Suprapubic skin (tissue), 4 donors: ENCODE measurements at places on chromosomes 16 and 17. TPM values are rescaled to one million over a fixed set of nuclear protein-coding genes. Genes with fewer than 3 reads are reported as not detected.

DNA sequence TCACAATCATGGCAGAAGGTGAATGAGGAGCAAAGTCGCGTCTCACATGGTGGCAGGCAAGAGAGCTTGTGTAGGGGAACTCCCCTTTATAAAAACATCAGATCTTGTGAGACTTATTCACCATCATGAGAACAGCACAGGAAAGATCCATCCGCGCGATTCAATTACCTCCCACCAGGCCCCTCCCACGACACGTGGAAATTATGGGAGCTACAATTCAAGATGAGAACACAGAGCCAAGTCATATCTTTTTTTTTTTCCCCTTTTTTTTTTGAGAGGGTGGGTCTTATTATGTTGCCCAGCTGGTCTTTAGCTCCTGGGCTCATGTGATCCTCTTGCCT lies 60.0 kb downstream of the RPTOR start:
- no peak for DNase-seq

GRCh38 chr16:55248494-55248893 lies 75.5 kb upstream of the IRX6 start:
- DNase-seq, result no peak

DNA sequence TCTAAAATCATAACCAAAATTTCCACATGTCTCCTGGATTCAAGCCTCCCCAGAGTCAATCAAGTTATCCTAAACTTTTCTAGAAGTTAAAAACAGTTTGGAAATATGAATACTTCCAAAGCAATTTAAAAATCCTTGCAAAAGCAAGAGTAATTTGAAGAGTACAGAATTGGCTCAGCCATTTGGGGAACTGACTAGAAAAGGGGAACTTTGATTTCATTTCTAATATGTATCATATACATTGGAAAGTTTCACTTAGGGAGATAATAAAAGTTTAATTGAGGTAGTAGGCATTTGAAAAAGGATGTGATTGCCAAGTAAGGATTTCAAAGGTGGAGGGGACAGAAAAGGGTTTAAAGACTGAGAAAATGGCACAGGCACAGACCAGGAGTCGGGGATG lies 9.0 kb upstream of the SLFN12L start:
- DNase-seq, result no peak

Gene HSF5
- total RNA-seq, result not detected

DNA sequence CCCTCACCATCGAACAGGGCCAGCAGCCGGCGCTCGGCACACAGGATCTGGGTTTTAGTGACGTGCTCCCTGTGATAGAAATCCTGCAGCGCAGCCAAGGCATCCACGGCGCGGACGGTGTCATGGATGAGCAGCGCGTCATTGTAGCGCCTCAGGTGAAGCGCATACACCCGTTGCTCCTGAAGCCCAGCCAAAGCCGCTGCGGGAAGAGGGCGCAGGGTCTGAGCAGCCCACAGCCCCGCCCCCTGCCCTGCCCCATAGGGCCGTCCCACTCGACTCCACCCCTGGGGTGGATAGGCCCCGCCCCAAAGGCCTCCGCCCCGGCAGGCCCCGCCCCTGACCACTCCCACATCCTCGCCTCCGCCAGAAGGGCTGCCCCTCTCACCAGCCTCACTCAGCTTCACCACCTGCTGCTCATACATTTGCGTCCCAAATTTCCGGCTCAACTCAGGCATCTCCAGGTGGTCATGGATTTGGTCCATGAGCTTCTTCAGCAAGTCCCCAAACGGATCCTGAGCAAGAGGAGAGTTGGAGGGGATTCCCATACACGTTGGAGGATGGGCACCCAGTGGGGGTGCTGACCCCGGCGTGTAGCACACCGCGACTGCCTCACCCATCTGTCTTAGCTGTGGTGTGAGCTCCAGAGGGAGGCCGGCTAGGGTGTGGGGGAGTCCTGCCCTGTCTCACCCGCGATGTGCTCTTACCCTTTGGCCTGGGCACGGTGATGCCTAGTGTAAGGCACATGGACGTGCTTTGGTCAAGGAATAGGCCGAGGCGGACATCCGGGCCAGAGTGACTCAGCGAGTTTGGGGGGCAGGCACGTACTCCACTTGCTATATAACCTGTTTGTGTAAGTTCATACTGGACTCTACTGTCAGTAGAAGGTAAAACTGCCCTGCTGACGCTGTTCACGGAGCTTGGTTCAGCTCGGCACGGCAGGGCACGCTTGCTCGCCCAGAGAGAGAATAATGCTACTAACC lies 4.6 kb downstream of the DHX58 start:
- peak; percentile 87 for DNase-seq

Gene TBC1D3D
- total RNA-seq, result not detected

DNA sequence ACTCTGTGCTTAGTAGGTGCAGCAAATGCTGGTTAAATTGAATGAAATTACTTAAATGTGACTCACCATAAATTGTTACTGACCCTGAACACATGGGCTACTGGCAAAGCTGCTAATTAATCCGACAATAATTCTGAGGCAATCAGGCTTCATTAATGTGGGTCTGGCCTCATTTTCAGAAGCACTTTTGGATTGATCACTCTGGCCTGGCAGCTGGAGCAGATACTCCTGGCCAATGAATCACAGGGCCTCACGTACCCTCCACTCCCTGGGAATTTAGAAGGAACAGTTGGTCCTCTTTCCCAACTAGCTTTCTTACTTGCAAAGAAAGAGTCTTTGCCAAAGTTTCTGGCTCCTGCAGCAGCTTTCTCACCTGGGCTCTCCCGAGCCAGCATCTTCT lies 162.0 kb upstream of the ZKSCAN2 start:
- no peak for DNase-seq

Gene OR1A1
- total RNA-seq, result not detected

GRCh38 chr17:28748852-28749515 lies 5.2 kb downstream of the TRAF4 start:
- no peak for DNase-seq

GRCh38 chr16:72125635-72126428 lies 32.2 kb downstream of the DHX38 start:
- DNase-seq, result no peak

GRCh38 chr17:29710891-29711418 lies 88.2 kb upstream of the CORO6 start:
- DNase-seq, result no peak

Gene PTGES3L
- not detected for total RNA-seq

Gene GP2
- not detected for total RNA-seq

Gene KRT40
- total RNA-seq, result 0.98 TPM

GRCh38 chr17:2361010-2361760 lies 23.9 kb downstream of the SGSM2 start:
- DNase-seq, result no peak

- no peak for DNase-seq
These were observed 93.5 kb downstream of the CACNG1 start for GRCh38 chr17:67137860-67138259.

Gene IRX3
- total RNA-seq, result 112 TPM

GRCh38 chr17:65013613-65014391 lies 42.7 kb downstream of the GNA13 start:
- DNase-seq, result no peak

Gene SALL1
- total RNA-seq, result not detected

Gene TOB1
- total RNA-seq, result 151 TPM
